Kidney (tissue), 22 donors: ENCODE measurements at places on chromosomes 11 and 22.

DNA sequence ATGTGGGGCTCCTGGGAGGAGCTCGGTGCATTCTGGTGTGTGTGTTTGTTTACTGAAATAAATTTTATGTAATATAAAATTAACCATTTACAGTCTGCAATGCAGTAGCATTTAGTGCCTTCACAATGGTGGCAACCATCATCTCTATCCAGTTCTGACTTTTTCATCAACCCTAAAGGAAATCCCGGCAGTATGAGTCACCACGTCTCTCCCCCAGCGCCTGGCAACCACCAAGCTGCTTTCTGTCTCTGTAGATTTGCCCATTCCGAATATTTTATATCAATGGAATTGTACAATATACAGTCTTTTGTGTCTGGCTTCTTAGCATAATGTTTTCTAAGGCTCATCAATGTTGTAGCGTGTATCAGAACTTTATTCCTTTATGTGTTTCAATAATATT lies 300.5 kb downstream of the MIAT start:
- DNase-seq, result no peak

GRCh38 chr11:21976210-21976609 lies 216.7 kb upstream of the ANO5 start:
- DNase-seq, result no peak

- DNase-seq, result no peak
Observed at GRCh38 chr22:20390394-20390907, 3.5 kb upstream of the ZNF74 start.

GRCh38 chr11:46616551-46617133 lies 385 bp downstream of the HARBI1 start:
- no peak for DNase-seq

- peak; percentile 87 for DNase-seq
Observed at GRCh38 chr11:17389211-17389956, 925 bp upstream of the KCNJ11 start.

DNA sequence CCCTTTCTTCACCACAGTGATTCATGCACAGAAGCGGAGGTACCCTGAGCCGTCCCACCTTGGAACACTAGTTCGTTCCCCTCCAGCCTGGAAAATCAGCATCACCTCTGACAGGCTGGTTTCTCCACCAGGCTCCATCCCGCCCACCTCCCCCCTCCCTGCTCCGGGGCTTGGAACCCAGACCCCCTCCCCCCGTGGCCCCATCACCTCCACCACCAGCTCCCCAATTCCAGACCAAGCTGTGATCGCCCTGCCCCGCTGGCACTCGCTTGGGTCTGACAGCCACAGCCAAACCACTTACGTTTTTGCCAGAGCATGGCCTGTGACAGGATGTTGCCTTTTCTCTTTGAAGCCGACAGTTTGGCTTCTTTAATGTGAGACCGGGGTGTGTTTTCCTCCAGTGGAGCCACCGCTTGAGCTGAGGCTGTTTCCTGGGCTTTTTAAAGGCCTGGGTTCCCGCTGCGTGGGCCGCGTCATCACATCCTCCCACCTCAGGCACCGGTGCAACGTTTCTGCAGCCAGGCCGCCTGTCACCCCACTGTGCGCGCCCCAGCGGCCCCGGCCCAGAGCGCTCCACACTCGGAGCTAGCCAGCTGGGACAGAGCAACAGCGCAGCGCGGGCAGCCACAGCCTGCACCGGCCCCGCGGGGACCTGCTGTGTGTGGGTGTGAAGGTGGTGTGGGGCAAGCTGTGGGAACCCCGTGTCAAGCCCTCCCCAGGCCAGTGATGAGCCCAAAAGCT lies at the start of gene POU2AF1:
Gene POU2AF1 (minus strand): TSS at position 415 of the 741 bp plus-strand sequence. CDS start 98 bp downstream, at position 317.
- peak; percentile 61 for DNase-seq

- no peak for DNase-seq
Observed at GRCh38 chr22:39472570-39473556, 16.1 kb downstream of the MGAT3 start.

DNA sequence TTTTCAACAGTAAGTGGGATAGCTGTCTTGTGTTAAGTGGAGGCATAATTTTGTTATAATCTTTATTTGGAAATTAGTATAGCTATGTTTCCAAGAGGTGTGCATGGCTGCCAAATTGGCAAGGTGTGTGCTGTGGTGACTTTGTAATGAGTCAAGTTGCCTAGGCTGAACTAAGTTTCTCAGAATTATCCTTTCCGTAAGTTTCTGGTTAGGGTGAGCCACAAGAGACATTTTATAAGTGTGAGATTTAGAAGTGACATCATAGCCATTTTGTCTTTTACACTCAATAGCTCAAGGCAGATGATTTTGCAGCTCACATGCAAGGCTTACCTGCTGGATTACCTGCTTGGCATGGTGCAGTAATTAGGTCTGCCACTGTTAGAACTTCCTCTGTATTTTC lies 90.3 kb downstream of the C11orf87 start:
- no peak for DNase-seq

DNA sequence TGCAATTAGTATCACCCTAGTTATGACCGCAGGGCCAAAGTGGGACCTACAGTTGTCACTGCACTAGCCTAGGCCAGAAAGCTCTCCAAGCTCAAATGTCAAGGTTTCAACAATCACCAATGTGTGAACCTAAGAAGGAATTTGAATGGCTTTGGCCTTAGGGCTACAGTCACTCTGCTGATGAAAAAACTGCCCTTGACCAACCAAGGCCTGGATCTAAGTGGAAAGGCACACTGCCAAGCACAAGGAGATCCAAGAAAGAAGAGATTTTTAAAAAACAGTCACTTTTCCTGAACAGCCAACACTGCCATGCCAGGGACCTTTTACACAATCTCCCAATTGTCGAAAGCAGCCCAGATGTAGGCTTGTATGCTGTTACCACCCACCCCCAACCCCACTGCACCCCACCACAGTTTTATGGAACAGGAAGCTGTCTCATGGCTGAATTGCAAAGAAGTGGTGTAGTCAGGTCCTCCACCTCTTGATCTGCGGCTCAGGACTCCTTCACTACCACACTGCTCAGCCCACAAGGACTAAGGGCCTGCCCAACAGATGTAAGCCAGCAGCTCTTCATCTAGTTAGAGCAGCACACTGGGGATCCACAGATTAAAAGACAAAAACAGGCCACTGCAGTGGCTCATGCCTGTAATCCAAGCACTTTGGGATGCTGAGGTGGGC lies 32.9 kb downstream of the SMCO4 start:
- DNase-seq, result no peak

DNA sequence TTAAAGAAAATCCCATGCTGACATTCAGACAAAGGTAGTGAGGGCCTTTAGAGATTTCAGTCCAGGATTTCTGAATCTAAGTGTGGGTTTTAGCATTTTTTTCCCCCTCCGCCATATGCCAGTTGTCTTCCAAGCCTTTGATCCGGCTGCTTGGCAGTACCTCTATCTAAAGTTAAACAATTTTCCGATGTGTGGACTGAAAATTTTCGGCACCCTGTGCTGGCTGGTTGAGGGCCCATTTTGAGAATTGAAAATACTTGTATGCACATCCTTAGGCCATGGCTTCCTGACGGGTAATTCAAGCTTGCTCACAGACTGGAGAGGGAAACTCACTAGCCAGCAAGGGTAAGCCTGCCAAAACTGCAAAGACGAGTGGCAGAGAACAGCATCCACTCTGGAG lies 131.9 kb upstream of the NARS2 start:
- no peak for DNase-seq

DNA sequence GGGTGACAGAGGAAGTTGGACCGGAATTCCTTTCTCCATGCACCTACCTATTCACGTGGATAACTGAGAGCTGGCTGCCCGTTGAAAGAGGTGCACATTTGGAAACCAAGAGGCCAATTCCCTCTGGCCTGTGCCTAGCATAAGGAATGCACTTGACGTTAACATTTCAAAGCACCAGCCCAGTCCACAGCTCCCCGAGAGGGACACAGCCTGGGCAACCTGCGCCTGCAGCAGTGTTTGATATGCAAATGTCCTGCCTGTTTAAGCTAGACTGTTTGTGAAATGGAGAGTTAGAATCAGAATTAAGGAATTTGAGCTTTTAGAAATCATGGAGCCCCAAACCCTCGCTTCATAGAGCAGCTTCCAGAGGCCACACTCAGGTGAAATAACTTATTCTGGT lies 126.1 kb downstream of the DSCAML1 start:
- DNase-seq, result no peak

DNA sequence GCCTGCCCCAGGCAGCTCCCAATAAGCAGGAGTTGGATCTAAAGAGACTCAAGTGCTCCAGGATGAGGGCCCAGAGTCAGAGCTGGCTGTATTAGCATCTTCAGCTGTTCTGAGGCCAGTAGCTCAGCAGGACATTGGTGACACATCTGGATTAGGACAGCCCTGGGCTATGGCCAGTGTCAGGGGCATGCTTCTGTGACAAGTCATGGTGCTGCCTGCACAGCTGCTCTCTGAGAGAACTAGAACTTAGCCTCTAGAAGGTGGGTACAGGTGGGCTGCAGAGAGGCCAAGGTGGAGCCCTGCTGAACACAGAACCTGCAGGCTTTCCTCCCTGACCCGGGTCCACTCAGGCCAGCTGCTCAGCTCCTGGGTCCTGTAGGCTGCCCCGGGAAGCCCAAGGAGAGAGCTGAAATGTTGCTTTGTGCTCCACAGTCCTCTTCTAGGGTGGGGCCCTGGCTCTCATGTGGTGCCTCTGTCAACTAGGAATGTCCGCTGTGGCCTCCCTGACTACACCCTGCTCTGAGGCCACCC lies 426.9 kb downstream of the SOX6 start:
- DNase-seq, result no peak

DNA sequence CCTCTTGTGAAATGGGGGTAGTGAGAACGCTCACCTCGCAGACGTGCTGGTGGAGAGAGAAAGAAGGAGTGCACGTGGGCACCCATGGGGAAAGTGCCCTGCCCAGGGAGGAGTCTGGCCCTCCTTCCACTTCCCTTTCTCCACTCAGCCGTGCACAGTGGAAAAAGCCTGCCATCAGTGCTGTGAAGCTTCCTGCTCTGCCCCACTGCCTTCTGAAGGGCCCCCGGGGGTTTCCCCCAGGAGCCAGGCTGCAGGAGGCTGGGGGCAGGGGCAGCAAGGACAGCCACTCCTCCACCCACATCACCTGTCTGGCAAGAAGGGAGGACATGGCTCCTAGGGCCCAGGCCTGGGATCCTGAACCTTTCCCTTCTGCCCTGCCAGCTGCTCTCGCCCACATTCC lies 7.6 kb downstream of the TP53I11 start:
- DNase-seq, result peak; percentile 80

DNA sequence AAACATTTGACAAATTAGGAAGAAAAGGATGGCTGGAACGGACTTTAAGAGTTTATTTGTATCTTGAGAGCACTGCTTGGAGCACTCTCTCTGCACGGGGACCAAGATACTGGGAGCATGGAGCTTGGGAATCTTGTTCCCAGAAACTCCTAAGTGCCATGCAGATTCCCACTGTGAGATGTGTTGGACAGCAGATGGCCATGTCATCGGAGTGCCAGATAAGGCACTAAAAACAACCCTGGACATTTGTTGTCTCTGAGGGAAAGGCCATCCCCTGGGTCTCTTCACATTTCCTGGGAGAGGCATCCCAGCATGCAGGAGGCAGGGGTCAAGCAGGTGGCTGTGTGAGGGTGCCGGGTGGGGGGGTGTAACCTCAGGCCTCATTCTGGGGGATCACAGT lies 2.9 kb downstream of the KIRREL3 start:
- DNase-seq, result no peak

DNA sequence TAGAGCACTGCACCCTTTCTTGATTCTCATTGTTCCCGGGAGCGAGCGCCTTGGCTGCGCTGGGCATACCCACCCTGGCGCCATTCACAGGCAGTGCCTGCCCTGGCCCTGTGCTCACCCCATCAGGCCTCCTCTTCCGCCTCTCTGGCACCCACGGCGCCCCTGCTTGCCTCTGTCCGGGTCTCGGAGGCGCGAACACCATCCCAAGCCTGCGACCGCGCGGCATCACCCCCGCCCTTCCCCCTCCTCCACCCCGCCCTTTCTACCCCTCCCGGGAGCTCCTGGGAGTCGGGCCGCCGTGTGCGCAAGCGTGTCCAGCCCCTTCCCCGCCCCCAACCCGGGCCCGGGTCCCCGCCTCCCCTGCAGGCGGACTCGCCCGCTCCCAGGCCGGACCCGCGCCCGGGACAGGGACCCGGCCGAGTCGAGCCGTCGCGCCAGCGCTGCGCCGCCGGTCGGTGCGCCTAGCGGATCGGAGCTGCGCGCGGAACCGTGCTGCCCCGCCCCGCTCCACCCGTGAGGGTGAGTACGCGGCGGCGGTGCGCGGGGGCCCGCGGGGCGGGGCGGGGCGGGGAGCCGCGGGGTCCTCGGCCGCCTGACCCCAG lies at the start of gene ST3GAL4:
Gene ST3GAL4 (plus strand): TSS at position 363 of the 602 bp plus-strand sequence. CDS start 50,470 bp downstream, outside the sequence.
- peak; percentile 95 for DNase-seq

GRCh38 chr11:38019072-38019775 lies 1421.2 kb upstream of the RAG2 start:
- DNase-seq, result no peak

DNA sequence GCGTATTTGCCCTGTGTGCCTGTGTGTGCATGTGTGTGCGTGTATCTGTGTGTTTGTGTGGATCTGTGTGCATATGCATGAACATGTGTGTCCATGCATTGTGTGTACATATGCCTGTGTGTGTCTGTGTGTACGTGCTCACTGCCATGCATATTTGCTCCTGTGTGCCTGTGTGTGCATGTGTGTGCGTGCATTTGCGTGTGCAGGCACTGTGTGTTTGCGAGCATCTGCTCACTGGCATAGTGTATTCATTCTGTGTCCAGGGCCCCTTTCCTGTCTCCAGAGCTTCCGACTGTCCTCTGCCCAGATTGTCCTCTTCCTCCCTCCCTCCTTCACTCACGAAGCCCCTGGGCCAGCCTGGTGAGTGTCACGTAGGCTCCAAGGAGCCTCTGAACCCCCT lies 5.8 kb downstream of the EMID1 start:
- no peak for DNase-seq

DNA sequence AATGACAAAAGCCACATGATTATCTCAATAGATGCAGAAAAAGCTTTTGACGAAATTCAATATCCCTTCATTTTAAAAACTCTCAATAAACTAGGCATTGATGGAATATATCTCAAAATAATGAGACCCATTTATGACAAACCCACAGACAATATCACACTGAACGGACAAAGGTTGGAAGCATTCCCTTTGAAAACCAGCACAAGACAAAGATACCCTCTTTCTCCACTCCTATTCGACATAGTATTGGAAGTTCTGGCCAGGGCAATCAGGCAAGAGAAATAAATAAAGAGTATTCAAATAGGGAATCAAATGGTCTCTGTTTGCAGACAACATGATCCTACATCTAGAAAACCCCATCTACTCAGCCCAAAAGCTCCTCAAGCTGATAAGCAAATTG lies 52.0 kb downstream of the CASP12 start:
- DNase-seq, result no peak

DNA sequence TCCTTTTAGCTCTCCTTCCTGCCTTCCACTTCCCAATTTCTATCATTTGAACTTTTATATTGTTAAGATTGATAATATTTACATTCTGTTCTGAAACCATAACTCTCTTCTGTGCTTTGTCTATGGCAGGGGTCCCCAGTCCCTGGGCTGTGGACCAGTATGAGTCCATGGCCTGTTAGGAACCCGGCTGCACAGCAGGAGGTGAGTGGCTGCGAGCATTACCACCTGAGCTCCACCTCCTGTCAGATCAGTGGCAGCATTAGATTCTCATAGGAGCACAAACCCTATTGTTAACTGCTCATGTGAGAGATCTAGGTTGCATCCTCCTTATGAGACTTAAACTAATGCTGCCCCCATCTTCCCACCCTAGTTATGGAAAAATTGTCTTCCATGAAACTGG lies 48.4 kb upstream of the HEPHL1 start:
- no peak for DNase-seq

GRCh38 chr11:82557274-82557673 lies 176.4 kb downstream of the FAM181B start:
- DNase-seq, result no peak
